Aortic smooth muscle cell (primary cell): ENCODE measurements at places on chromosomes 6 and 20. TPM values are rescaled to one million over a fixed set of nuclear protein-coding genes. Genes with fewer than 3 reads are reported as not detected.

ID4 gene
- total RNA-seq: 40.4 and 67.0 TPM in 2 replicates

CCN6 gene
- total RNA-seq: not detected in 2 replicates

SLC13A3 gene
- 1.2 and 1.5 TPM in 2 replicates for total RNA-seq

KCNB1 gene
- under 0.01 and 0.19 TPM in 2 replicates for total RNA-seq

SLC22A16 gene
- total RNA-seq: not detected in 2 replicates

PDE10A gene
- 20.0 and 31.8 TPM in 2 replicates for total RNA-seq

SLC22A3 gene
- 0.92 and 3.4 TPM in 2 replicates for total RNA-seq

TUBB2A gene
- total RNA-seq: 37.8 and 49.3 TPM in 2 replicates

SCRT2 gene
- total RNA-seq: not detected in 2 replicates

RPS21 gene
- 674 and 1,016 TPM in 2 replicates for total RNA-seq

MYH7B gene
- 0.12 and 0.13 TPM in 2 replicates for total RNA-seq

MAP7 gene
- 0.99 and 4.4 TPM in 2 replicates for total RNA-seq

GRM1 gene
- 0.06 and 0.13 TPM in 2 replicates for total RNA-seq

OR12D3 gene
- total RNA-seq: not detected in 2 replicates

ANGPT4 gene
- not detected in 2 replicates for total RNA-seq

ABHD16B gene
- total RNA-seq: not detected in 2 replicates
